ENCODE measurements at places on chromosomes 12 and 14.

DNA sequence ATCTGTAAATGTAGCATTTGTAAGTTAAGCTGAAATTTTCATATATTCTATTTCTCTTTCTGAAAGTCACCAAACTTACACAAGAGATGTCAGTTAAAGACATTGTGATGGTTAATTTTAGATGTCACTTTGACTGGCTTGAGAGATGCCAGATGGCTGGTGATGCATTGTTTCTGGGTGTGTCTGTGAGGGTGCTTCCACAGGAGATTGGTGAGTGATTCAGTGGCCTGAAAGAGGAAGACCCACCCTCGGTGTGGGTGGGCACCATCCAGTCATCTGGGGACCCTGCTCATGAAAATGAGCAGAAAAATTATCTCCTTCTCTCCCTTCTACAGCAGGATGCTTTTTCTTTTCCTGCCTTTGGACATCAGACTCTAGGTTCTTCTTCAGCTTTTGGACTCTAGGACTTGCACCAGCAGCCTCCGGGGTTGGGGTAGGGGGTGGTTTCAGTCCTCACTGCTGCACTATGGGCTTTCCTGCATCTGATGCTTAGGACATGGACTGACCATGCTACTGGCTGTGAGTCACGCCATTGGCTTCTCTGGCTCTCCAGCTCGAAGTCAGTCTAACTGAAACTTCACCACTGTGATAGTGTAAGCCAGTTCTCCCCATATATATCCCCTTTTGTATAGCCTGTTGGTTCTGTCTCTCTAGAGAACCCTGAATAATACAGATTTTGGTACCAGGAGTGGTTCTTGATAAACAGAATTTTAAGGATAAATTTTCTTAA lies 20.9 kb downstream of the PDE6H start:
- DNase-seq, result no peak

DNA sequence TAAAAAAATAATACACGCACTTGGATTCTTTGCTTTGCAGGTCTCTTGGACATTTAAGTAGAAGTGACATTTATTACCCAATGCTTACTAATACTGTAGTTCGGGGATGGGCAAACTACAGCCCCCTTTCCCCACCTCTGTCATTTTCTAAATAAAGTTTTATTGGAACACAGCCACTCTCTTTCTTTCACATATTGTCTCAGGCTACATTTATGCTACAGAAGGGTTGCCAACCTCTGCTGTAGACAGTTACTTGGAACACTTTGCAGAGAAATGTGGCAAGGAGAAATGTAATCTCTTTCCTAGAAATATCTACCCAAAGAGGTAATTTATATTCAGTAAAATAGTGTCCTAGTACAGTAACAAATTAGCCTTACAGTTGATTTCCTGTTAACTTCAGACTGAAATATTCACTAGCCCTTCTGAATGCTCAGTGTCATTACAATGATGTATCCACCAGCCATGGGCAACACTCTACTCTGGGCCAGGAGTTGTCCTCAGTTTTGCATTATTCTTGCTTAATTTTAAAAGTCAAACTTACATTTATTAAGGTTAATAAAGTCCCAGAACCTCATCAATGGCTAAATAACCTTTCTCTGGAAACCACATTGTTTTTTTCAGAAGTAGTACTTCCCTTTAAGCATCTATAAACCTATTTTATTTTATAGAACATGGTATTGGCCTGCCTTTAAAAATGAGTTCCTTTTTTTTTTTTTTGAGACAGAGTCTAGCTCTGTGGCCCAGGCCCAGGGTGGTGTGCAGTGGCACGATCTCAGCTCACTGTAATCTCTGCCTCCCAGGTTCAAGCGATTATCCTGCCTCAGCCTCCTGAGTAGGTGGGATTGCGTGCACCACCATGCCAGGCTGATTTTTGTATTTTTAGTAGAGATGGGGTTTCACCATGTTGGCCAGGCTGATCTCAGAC lies 269.6 kb upstream of the AMIGO2 start:
- no peak for DNase-seq

DNA sequence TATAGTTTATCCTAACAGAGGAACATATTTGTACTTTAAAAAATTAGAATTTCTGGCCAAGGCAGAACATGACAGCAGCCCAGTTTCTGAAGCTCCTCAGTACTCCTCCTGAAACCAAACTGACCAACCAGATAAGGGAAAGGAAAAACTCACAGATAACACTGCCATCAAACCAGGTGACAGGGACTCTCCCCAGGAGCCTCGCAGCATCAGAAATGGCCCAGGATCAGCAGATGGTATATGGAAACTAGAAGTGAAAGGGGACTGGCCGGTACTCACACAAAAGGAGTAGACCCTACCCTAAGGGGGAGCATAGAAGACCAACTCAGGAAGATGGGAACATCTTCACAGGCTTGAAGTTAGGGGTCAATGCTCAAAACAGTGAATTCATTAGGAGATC lies 22.0 kb downstream of the GALC start:
- DNase-seq, result no peak

DNA sequence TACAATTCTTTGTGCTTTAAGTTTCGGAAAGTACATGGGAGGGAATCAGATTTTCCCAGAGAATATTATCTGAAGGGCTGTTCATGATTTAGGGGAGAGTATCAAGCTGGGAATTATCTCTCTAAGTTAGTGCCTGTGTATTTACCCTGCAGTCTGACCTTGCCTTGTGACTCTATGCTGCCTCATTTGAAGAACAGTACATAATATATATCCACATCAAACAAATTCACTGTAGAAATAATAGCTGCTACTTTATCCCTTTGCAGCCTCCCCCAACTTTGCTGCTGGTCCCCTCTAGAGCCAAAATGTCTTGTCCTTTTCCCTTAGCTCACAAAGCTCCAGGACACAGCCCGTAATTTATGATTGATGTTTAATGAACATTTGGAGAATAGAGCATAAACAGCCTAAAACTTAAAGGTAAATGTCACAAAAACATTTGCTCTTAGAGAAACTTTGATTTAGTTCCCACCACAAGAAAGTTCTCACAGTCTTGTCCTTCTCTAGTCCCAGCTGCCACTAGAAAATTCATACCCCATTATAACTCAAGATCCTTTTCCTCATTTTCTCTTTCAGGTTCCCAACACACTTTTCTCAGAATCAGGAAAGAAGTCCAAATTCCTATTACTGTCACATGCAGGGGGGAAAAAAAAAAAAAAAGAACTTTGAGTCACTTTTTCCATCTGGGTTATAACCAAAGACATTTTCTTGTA lies 1009.6 kb downstream of the FLRT2 start:
- DNase-seq, result no peak

GRCh38 chr14:64387232-64387781 lies 846 bp upstream of the MTHFD1 start:
- DNase-seq, result no peak

DNA sequence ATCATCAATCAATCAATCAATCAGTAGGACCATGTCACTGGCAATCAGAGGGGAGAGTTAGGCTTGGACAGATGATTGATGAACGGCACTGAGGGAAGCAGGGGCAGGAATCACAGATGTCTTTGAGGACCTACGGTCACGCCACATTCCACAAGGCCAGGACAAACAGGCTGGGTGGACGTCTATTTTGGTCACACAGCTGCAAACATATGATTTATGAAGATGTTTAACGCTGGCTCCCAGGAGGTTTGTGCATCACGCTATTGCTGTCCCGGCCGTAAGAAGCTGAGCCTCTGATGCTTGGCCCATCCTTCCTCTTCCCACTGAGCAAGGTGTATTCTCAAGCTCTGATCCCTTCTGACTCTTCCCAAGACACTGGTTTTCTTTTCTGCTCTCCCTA lies 160.8 kb downstream of the FOXN3 start:
- DNase-seq, result no peak

- no peak for DNase-seq
Measured at GRCh38 chr14:105154476-105154871, 14.1 kb downstream of the JAG2 start.

GRCh38 chr14:101917413-101918017 lies 46.9 kb upstream of the DYNC1H1 start:
- DNase-seq, result no peak

- no peak for DNase-seq
Measured at GRCh38 chr12:98612696-98613334, 19.3 kb downstream of the SLC25A3 start.

DNA sequence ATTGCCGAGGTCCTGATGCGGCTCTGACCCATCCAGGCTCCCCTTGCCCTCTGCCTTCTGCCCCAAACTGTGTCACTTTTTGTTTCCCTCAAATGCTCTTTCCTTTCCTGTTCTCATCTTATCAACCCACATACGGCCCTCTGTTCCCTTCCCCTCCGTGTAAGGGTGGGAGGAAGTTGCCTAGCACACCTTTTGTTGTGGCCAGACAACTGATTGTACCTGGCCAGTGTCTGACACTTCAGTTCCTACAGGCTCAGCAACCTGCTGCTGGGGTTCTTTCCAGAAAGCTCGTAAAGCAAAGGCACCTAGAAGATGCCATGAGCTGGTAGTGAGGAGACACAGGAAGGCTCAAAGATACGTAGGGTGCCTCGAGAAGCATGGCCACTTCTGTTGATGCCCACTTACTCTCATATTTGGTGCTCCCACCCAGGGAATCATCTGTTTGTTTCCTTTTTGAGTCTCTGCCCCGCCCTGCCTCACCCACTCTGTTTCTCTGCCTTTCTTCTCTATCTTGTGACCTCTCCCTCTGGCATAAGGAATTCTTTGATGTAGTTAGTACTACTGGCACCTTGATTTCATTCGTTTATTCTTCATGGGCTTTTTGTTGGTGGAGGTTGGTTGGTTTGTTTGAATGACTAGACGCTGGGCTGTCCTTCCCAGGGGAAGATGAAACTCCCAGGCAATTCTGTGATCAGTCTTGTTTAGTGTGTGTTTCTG lies 152.4 kb upstream of the FKBP4 start:
- DNase-seq, result no peak
